ENCODE measurements at places on chromosomes 5 and 9.
A peak's percentile ranks its signal among the peaks of the same experiment; 100 is the strongest.

DNA sequence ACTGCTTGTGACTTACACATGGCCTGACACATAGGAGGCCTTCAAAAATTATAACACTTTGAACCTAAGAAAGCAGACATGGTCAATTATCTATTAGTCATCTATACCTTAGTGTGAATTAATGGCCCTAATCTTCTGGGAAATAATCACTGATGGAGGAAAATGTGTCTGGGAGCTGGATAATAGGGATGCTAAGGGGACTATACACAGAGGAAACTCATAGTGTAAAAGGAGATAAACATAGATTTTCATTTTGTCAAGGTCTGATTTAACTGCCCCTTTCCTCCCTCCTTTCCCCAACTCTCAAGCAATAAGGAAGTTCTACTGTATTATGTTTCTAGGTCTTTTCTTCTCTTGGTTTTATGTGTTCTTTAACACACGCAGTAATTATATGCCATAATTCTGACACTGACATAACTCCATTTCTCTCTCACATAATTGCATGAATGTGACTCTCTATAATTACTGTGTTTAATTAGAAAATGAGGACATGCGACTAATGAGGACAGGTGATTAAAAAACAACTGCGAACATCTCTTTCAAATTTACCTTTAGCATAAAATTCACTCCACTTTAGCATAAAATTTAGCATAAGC lies 18.7 kb upstream of the PRELID2 start:
- no peak for DNase-seq

GRCh38 chr5:81853030-81853357 lies 102.1 kb upstream of the SSBP2 start:
- DNase-seq = no peak

GRCh38 chr5:149387081-149387631 lies 8.1 kb upstream of the IL17B start:
- DNase-seq = no peak

DNA sequence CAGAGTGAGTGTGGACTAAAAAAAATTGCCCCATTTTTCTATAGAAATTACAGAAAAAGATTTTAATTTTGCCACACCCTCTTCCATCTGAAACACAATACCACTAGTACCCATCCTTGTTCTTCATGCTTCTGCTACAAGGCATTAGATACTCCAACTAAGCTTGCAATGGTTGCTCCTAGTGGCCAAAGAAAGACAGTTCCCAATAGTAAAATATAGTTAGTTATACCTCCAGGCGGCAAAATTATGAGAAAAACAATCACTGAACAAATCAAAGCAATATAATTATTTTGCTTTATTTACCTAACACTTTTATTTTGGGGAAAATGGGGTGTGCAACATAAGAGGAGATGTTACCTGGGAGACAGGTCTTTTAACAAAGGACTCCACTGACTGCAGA lies 101.2 kb downstream of the RAPGEF6 start:
- DNase-seq = no peak

GRCh38 chr9:33719581-33720374 lies 75.6 kb upstream of the PRSS3 start:
- peak; percentile 37 for DNase-seq

- no peak for DNase-seq
Observed at GRCh38 chr9:3993773-3994172, 306.1 kb downstream of the GLIS3 start.

- DNase-seq = no peak
Observed at GRCh38 chr5:38471709-38472108, 84.7 kb downstream of the LIFR start.

DNA sequence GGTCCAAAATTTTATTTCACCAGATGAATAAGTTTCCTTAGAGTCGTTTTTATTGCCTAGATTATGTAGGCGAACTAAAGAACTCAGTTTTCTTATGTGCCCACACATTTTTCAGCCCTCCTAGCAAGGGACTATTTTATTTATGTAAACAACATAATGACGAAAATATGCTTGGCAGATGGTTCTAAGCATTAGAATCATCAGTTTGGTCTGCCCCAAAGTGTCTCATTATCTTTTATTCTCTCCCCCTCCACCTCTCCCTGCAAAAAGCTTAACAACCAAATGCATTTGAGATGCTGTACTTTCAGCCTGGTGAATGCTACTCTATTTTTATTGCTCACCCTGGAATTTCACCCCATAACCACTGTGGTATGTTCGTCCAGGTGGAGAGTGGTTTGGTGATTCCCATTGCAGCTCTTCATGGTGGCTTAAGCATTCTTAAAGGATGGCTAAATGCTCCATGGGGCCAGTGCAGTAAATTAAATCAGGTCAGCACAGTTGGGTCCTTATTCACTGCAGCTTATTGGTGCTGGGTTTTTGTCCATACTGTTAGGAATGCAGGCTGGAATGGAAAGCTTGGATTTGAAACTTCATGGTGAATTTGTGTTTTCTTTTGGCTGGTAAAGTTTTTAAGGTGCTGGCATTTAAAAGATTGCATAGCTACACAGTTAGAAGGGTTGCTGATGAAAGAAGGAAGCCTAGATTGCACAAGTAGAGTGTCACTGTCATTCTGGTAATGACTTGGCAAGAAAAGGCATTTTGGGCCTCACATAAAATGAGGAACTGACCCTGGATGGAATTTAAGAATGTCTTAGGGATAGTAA lies 39.2 kb downstream of the TLE4 start:
- no peak for DNase-seq

DNA sequence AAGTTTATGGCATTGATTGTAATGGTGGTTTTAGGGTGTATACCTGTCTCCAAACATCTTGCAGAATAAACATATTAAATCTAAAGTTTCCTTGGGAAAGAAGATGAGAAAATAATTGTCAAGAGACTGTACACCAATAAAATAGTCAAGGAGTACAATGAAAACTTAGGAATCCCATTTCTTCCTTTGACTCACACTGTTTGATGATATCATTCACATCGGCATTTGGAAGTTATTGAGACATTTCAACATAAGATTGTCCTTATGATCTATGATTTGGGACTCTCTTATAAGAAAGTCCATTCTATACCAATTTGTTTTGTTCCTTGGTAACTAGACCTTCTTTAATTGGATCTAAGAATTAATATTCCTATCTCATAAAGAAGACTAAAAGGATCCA lies 482.7 kb downstream of the RAB3C start:
- DNase-seq = no peak

DNA sequence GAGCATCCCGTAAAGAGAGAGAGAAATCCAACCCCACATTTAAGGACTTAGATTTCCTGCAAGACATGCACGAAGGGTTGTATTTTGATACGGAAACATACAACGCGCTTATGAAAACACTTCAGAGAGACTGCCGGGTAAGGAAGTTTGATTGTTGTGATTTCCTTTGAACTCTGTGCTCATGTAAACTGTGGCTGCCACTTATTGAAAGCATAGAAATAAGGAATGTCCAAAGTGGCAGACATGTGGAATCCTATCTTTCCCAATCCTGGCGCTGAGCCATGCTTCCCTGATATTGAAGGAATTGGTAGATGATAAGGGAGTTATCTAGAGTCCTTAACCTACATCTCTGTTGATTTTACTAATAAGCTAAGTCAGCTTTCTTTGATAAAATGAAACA lies 119.4 kb downstream of the PRKACG start:
- no peak for DNase-seq

GRCh38 chr9:128420651-128421481 lies at the start of gene CERCAM:
Gene CERCAM (plus strand): TSS chr9:128420857. CDS start chr9:128420878, 21 bp downstream.
- DNase-seq = peak; percentile 73

DNA sequence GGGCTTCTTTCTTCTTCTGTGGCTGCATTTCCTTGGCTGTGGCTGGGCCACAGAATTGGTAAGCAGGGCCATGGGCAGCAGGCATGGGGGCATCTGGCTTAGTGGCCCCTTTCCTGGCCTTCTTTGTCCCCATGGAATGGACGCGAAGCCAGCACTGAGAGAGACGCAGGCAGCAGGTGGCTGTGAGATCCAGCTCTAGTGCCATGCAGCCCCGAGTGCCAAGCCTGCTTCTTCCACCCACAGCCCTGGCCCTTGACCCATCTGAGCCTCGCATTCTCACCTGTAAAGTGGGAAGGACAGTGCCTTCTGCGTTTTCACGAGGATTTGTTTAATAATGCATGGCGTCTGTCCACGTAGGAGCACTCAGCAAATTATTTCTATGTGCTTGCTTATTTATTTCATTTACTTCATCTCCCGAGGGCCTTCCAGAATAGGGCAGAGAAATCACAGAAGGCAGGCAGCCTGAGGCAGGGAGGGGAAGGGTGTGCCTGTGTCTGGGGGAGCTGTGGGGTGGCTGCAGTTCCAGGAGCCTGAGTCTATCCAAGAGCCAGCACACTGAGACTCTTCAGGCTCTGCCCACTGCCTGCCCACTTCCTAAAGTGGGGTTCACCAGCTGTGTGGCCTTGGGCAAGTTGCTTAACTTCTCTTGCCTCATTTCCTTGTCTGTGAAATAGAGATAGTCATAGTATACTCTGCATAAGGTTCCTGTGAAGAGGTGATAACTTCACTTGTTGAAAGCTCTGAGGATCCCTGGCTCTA lies 55.2 kb downstream of the NTNG2 start:
- no peak for DNase-seq

GRCh38 chr9:127967151-127967809 lies 13.5 kb downstream of the EEIG1 start:
- peak; percentile 26 for DNase-seq

- no peak for DNase-seq
Observed at GRCh38 chr5:12655675-12656074, 751.4 kb upstream of the CTNND2 start.

GRCh38 chr5:158938200-158938599 lies 161.5 kb downstream of the EBF1 start:
- DNase-seq = no peak

DNA sequence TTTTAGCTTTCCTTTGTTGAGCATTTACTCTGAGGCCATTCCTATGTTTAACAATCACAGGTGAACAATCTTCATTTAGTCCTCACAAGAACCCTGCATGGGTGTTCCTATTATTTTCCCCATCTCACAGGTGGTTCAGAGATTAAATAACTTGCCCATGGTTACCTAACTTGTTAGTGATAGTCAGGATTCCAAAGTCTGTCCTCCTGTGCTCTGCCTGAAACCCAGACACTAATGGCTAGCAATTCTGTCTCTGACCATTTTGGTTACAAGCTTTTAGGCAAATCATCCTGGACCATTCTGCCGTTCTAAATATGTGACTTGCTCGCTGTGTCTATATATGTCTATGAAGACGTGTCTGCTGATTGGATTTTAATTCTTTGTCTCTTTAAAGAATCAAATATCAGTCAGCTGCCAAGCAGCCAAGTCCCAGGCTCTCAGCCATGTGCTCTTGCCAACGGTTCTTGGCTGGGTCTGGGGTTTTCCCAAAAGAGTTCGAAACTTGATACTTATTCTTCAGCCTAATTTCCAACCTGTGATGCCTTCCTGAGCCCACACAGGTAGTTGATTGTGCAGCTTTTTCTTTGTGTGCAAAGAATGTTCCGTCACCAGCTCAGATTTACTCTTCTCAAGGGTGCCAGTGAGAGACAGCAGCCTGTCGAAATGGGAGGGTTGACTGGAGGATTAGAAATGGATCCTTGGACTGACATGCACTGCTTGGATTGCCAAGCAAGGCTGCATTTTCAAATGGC lies 121.7 kb downstream of the NREP start:
- DNase-seq = no peak

DNA sequence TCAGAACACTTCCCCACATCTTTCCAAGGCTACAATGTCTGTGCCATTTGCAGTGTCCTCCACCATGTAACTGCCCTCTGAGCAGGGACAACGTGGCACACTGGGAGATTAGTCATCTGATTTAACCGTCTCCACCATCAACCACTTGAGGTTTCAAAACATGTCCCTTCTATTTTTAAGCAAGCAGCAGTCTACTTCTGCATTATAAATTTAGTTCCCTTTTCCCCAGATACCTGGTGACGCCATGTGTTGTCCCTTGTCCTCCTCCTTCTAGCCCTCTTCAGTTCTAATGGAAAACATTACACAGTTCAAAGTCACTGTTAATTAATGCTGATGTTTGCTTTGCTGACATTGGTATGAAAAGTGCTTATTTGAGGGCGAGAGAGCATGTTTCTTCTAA lies 52.8 kb downstream of the ATP10B start:
- DNase-seq = no peak

GRCh38 chr9:33019797-33020196 lies 5.3 kb upstream of the DNAJA1 start:
- DNase-seq = no peak

- DNase-seq = no peak
Observed at GRCh38 chr5:6393596-6394194, 15.3 kb upstream of the MED10 start.

- no peak for DNase-seq
Observed at GRCh38 chr9:1916095-1916494, 99.1 kb upstream of the SMARCA2 start.

- DNase-seq = no peak
Observed at GRCh38 chr9:5764130-5764868, 68.6 kb downstream of the ERMP1 start.

- DNase-seq = no peak
Observed at GRCh38 chr5:79689541-79690466, at the start of gene CMYA5. Gene CMYA5 (plus strand): TSS chr5:79689836. CDS start chr5:79689908, 72 bp downstream.

DNA sequence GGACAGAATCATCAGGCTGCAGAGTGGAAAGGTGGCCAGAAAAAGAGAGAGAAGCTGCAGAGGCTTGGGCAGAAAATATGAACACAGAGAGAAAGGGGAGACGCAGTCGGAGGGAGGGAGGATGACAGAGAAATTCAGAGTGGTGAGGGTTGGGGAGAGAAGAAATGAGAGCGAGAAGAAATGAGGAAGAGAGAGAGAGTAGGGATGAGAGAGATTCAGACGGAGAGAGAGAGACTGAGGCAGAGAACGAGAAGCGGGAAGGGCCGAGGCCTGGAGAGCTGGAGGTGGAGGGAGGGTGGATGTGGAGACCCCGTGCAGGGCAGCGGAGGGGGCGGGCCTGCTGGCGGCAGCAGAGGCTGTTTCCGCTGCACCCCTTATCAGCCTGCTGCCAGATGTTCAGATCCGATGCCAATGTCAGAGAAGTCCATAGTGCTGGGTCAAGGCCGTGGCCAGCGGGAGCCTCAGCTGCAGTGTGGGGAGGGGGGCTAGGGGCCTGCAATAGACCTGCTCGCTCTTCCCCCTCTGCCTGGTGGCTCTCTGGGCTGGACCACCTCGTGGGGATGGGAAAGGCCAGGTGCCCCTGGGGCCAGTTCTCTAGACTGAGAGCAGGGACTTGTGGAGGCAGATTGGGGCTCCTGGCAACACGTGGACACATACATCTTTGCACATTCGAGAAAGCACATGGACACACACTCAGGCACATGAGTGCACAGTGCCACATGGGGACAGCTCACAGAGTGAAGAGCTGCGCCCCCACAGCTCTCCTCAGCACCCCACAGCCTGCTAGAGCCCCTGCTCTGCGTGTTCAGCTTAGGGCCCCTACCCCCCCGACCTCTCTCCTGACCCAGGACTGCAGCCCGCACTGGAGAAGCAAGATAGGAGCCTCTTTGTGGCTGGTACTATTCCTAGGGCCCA lies 4.9 kb upstream of the NR5A1 start:
- DNase-seq = no peak

- DNase-seq = no peak
Observed at GRCh38 chr9:124735121-124735520, 36.0 kb downstream of the NR6A1 start.

Measured in CD4-positive, alpha-beta T cell treated with Interleukin-17A for 4 hours (primary cell).